Activated T-helper 2 cell treated with anti-CD3 and anti-CD28 coated beads, Interferon-gamma antibody, Interleukin-2, Interleukin-4, amounts not matched to agents 10 μg/mL and 5 μg/mL and 100 μg/mL, durations not matched to agents 14 hours and 24 hours and 36 hours (primary cell): ENCODE measurements at places on chromosomes 2 and 18. TPM values are rescaled to one million over a fixed set of nuclear protein-coding genes. Genes with fewer than 3 reads are reported as not detected.

Gene REG3A
- not detected in 2 replicates for total RNA-seq

Gene UGT1A10
- not detected in 2 replicates for total RNA-seq

Gene MZT2A
- total RNA-seq: 124 and 130 TPM in 2 replicates

- DNase-seq: no peak
- no peak overlapping the region for H3K27ac ChIP-seq
- H3K36me3 ChIP-seq: no peaks in the 10 kb centered on the region
- H3K27me3 ChIP-seq: no peaks in the 10 kb centered on the region
- H3K4me1 ChIP-seq: no peaks in the 10 kb centered on the region
These were observed 30.9 kb upstream of the NAB1 start for GRCh38 chr2:190618030-190618429.

GRCh38 chr2:108194409-108195132, 45.2 kb upstream of the SULT1C3 start:
- H3K4me1 ChIP-seq: no peaks in the 10 kb centered on the region
- no peak overlapping the region for H3K27ac ChIP-seq
- H3K36me3 ChIP-seq: no peaks in the 10 kb centered on the region
- H3K4me3 ChIP-seq: no peak overlapping the region
